ENCODE measurements at places on chromosomes 1 and 21. TPM values are rescaled to one million over a fixed set of nuclear protein-coding genes. Genes with fewer than 3 reads are reported as not detected.

Gene ANP32E
- polyA plus RNA-seq: 35.2 TPM

Gene SIPA1L2
- polyA plus RNA-seq: 40.1 TPM

Gene BEND5
- 10.0 TPM for polyA plus RNA-seq

Gene PADI4
- 0.57 TPM for polyA plus RNA-seq

Gene TNFRSF9
- 0.12 TPM for polyA plus RNA-seq

Gene TFF2
- polyA plus RNA-seq: not detected

Gene SPRR3
- polyA plus RNA-seq: not detected

Gene BCAR3
- polyA plus RNA-seq: 14.5 TPM

All from hindlimb muscle (tissue), 1 donor.